ENCODE measurements at places on chromosomes 16 and 17.

GRCh38 chr17:28773736-28774135, 29.9 kb downstream of the TRAF4 start:
- peak; percentile 10 for DNase-seq

- DNase-seq, result no peak
Observed at GRCh38 chr17:7834542-7834956, 532 bp downstream of the KDM6B start.

DNA sequence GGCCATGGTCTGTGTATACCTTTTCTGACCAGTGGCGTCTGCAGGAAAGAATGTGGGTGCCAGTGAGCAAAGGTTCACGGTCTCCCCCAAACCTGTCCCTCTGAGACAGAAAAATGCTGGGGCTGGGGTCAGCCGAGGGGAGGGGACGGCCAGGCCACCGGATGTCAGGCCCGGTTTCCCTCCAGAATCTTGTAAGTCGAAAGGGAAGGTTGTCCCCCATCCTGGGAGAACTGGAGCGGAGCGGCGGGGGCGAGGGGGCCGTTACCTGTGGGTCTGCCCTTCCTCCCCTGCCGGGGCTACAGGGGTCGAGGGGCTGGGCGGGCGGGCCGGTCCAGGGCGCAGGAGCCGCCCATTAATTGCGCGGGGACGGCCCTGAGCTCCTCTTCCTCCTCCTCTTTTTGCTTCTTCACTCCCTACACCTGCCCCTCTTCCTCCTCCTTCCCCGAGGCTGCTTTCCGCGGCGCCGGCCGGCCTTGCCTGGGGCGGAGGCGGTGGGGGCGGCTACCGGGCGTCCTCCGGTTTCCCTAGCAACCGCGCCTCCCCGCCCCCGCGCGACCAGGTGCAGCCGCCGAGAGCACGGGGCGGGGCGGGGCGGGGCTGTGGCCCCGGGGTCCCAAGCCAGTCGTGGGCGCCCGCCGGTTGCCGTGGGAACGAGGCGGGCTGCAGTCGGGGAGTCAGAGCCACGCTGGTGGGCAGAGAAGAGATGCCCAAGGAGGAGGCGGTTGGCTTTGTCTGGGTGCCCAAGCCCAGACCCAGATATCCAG, at the start of gene MARCHF10:
MARCHF10 (minus strand) TSS at position 503 of the 764 bp plus-strand sequence. CDS start 6,579 bp downstream, outside the sequence.
- DNase-seq, result no peak

DNA sequence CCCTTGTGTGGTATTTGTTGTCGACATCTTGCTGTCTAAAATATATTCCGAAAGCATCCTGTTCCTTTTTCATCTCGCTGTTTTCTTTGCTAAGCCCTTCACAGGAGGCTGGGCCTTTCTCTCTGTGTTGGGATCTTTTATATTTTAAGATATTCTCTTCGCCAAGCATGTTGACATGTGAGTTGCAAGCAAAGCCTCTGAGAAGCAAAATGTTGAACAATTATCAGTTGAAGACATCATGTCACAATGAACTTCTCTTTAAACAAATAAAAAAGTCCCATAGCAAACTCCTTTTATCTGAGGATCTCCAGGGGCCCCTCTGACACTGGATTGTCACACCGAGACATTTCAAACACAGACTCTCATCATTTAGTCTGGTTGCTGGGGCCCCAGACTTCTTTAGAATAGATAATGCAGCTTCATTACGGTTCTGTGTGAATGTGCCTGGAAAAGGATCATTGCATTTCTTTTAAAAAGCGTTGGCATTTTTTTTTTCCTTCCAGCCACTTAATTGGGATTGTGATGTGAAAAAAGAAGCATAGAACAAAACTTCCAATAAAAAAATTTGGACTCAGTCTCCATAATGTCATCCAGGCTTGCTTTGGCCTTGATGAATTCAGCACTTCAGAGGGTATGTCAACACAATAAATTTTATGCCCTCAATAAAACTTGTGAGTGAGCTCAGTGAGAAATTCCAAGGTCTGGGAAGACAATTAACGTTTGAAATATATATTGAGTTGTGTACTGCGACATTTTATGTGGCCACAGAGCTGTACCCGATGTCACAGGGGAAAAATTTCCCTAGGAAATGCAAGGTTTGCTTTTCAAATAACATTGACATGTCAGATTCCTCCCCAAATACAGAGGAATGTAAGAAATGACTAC, 496.8 kb downstream of the XYLT1 start:
- no peak for DNase-seq

- DNase-seq, result peak; percentile 51
Observed at GRCh38 chr17:36610474-36610873, 9.1 kb downstream of the MRM1 start.

- DNase-seq, result peak; percentile 66
Observed at GRCh38 chr17:54967621-54968261, 713 bp downstream of the COX11 start.

- DNase-seq, result no peak
Observed at GRCh38 chr17:62611728-62612127, 15.7 kb upstream of the MRC2 start.

DNA sequence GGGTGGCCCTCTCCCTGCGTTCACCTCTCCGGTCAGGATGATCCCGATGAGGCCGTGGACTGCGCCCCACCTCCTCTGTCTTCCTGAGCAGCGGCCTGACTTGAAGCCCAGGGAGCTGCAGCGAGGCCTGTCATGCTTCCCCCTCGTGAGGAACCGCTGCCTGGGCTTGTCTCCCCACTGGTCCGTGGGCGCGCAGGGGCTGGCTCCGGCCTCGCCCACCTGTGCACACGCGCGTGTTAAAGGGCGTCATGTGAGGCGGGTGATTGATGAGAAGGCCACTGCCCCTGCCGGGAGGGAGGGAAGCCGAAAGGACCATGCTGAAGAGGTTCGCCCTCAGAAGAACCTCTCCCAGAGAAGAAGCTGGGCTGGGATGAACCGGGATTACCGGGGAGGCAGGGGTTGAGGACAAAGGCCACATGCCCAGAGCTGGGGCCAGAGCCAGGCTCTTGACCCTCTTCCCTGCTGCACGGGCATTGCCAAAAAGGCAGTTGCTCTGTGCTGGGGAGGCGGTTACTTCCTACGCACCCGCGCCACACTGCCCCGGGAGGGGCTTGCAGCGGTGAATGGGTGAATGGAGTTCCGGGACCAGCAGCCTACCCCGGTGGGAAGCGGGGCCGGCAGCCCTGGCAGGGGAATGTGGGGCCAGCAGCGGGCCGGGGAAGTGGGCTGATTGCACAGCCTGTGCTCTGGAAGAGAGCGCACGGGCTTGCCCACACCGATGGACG, 85.9 kb upstream of the GSE1 start:
- DNase-seq, result no peak
